SK-N-SH (cell line): ENCODE measurements at places on chromosomes 3 and 15.

GRCh38 chr3:188822004-188822403 lies 349.8 kb upstream of the TPRG1 start:
- no peak for DNase-seq

DNA sequence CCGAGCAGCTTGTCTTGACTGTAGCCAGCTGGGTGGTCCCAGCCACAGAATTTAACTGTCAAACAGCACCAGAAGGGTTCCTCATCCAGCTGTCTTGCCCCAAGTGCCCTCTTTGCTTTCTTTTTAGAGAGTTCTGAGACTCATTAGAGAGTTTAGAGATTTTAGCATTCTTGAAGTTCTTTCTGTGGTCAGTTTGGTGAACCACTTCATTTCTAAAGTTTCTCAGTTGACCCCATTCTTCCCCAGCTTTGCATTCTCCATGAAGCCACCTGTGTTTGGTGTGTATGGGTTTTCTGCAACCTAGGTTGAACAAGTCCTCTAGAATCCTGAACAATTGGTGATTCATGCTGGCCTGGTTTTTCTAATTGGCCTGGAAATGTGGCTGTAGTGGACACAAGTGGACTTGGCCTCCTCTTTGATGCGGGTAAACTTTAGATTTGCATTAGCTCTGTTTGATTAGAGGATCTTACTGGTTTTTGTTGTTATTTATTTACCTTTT lies 33.7 kb downstream of the FLNB start:
- DNase-seq = no peak

DNA sequence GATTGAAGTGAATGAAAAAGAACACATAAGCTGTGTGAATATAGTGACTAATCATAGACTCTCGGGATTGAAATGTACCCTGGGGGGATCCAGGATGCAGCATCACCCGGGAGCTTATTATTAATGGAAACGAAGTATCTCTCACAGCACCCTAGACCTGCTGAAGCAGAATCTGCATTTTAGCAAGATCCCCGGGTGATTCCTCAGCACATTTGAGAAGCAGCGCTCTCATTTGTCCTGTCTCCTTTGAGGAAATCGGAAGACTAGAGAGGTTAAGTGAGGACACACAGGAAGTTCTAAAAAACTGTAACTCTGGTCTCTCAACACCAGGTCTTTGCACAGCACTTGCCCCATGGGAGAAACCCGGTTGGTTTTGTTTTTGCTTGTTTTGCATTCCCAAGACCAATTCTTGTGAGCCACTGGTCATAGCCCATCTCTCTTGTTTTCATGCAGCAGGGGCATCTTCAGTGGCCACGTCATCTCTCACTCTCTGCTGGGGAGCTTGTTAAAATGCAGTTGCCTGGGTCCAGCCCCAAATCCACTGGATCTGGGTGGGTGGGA lies 30.2 kb downstream of the ZNF710 start:
- no peak for DNase-seq

DNA sequence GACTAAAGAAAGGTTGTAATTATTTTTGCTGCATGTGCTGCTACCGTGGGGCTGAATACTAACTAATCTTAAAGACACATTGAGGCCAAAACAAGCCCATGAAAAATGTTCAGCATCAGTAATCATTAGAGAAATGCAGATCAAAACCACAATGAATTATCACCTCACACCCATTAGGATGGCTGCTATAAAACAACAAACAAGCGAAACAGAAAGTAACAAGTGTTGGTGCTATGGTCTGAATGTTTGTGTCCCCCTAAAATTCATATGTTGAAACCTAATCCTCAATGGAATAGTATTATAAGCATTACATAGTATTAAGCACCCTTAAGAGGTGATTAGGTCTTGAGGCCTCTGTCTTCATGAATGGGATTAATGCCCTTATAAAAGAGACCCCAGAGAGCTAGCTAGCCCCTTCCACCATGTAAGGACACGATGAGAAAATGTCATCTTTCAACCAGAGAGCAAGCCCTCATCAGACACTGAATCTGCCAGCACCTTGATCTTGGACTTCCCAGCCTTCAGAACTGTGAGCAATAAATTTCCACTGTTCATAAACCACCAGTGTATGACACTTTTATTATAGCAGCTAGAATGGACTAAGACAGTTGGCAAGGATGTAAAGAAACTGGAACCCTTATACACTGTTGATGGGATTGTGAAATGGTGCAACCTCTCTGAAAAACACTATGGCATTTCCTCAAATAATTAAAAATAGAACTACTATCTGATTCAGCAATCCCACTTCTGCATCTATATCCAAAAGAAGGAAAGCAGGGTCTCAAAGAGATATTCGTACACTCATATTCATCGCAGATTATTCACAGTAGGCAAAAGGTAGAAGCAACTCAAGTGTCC lies 76.1 kb downstream of the REC114 start:
- DNase-seq = no peak

DNA sequence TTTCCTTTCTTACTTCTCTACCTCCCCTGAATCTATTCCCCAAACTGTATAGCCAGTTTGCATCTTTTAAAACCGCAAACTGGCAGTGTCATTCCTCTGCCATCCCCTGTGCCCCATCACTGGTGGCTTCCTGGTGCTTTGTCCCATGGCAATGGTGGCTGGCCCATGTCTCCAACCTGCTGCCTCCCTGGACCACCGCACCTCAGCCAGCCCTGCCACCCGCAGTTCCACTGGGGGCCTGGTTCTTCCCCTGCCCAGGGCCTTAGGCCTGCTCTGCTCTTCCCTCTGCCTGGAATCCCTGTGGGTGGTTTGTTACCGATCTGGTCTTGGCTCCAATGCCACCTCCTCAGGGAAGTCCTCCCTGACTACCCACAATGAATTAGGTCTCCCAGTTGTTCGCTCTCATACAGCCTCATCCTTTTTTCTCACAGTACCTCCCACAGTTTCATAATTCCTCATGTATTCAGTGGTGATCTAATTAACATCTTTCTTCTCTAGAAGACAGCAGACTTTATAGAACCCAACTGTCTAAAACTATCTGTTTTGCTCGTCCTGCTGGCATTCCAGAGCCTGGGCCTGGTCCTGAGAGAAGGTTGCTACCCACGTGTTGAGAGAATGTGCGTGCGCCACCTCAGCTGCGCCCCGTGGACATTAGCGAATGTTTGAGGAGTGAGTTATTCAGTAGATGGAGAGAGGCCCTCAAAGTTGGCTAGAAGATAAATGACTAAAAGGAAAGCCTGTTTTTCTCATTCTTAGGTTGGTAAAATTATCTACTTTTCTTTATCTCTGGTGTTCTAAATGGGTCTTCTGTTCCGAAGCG lies 130.1 kb downstream of the DNAJB8 start:
- DNase-seq = no peak
